ENCODE measurements at places on chromosomes 11 and 22.

DNA sequence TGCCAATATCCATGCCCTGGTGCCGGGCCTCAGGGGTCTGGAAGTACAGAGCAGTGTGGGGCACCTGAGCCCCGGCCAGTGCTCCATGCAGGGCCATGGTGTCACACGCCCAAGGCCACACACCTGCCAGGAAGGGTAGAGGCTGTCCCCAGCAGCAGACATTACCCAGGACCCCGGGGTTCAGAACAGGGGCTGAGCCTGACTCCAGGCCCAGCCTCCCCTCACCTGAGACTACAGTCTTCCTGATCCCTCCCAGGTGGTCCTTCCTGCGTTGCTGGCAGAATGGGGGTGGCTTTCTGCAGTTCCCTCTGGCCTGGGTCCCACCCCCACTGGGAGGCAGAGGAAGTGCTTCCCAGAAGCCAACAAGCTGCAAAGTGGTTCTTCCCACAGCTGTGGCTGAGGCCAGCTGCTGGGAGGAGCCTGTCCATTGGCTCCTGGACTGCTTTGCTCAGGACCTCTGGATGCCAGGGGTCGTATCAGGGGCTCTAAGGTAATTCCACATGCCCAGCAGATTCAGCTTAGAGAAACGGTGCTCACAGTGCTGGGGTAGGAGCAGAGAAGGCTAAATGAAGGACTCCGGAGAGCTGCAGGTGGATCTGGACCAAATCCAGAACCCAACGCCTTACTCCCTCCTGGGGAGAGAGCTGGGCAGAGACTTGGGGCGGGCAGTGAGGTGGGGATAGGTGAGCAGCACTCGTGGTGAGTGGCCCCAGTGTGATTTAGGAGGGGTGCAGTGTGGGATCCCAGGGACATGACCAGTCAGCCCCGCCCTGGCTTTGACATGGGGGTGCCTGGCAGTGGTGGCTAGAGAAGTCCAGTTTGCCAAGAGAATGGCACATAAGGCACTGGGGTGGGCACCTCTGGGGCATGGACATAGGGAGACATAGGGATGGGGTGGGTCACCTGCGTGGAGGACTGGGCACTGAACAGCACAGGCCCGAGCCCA lies 12.6 kb downstream of the TCIRG1 start:
- no peak for DNase-seq

- no peak for DNase-seq
Measured at GRCh38 chr22:35972559-35972958, 56.1 kb downstream of the RBFOX2 start.

DNA sequence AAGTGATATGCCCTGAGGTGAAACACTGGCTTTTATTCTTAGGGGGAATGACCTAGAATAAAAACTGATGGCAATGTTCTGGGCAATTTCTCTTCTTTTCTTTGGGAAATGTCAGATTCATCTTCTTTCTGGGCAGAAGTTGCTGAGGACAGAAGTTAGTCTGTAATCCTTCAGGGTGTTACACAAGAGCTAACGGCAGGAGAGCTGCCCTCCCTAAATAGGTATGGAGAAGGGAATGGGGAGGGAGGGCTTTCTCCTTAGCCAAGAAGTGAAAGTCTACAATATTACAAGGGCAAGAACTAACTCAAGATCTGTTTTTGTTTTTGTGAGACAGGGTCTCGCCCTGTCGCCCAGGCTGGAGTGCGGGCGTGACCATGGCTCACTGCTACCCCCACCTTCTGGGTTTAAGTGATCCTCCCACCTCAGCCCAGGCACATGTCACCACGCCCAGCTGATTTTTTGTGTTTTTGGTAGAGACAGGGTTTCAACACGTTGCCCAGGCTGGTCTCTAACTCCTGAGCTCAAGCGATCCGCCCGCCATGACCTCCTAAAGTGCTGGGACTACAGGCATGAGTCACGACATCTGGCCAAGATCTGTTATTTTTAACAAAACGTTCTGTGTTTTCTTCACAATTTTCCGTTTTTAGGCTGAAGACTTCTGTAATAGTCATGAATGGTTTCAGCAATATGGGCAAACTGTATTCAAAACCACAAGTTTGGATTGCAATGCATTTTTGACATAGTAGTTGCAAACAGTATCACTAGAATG lies 7.2 kb downstream of the PIWIL4 start:
- DNase-seq: no peak

- DNase-seq: no peak
Measured at GRCh38 chr11:1041149-1041467, 4.6 kb upstream of the MUC6 start.

- DNase-seq: no peak
Measured at GRCh38 chr11:91164452-91164822, 941.6 kb upstream of the CHORDC1 start.
